Stimulated activated naive CD8-positive, alpha-beta T cell treated with anti-CD3 and anti-CD28 coated beads, Interleukin-15, amount 100 ng/mL, for 72 hours (primary cell): ENCODE measurements at places on chromosomes 3 and 15.
A peak's percentile ranks its signal among the peaks of the same experiment; 100 is the strongest.

GRCh38 chr15:59330649-59331048 lies 42.0 kb downstream of the MYO1E start:
- DNase-seq, result no peak

DNA sequence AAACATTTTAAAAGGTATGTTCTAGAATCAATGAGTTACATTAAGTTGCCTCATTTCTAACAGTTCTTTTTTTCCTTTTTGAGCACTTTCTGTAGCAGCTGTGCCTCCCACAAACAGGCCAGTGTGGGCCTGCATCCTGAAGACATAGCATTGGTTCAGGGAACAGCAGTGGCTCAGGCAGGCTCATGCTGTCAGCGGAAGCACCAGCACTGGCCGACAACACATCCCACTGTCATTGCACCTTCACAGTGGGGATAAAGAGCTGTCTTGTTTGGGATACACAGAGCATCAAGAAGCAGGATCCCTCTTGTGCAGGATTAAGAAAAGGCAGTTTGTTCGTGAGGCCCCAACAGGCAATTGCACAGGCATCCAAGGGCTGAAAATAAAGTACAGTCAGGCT lies 123.3 kb downstream of the MOBP start:
- no peak for DNase-seq

GRCh38 chr15:68428431-68428940 lies 3.5 kb downstream of the ITGA11 start:
- no peak for DNase-seq

- no peak for DNase-seq
Observed at GRCh38 chr3:85912980-85913379, 954.2 kb downstream of the CADM2 start.

- no peak for DNase-seq
Observed at GRCh38 chr15:92885224-92886041, 14.7 kb upstream of the CHD2 start.

DNA sequence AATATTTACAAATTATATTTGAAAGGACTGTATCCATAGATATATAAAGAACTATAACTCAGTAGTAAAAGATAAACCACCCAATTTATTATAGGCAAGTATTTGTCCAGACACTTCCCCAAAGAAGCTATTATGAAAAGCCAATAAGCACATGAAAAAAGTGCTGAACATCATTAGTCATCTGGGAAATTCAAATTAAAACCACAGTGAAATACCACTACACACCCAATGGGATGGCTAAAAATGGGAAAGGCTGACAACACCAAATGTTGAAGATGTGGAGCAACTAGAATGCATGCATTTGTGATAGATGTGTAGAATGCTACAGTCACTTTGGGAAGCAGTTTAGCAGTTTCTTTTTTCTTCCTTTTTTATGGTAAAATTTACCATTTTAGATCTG lies 147.0 kb downstream of the PDE8A start:
- no peak for DNase-seq

GRCh38 chr3:19688767-19689166 lies 245.2 kb downstream of the EFHB start:
- DNase-seq, result no peak

DNA sequence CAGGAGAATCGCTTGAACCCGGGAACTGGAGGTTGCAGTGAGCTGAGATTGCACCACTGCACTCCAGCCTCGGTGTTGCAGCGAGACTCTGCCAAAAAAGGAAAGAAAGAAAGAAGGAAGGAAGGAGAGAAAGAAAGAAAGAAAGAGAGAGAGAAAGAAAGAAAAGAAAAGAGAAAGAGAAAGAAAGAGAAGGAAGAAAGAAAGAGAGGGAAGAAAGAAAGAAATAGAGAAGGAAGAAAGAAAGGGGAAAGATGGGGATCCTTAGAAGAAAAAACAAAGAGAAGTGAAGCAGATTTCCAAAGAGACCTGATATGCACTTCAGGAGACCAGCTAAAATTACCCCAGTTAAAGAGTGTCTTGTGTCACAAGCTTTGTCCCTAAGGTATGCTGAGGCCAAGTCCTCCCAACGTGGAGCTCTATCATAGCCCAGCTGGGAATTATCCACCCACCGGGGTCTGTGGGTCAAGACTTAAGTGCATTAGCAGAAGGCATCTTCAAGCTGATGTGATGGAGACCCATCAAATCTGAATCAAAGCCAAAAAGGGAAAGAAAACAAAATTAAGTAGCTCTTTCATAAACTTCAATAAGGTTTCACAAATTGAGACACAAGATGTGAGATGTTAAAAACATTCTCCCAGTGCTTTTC lies 17.8 kb upstream of the AKAP13 start:
- no peak for DNase-seq

DNA sequence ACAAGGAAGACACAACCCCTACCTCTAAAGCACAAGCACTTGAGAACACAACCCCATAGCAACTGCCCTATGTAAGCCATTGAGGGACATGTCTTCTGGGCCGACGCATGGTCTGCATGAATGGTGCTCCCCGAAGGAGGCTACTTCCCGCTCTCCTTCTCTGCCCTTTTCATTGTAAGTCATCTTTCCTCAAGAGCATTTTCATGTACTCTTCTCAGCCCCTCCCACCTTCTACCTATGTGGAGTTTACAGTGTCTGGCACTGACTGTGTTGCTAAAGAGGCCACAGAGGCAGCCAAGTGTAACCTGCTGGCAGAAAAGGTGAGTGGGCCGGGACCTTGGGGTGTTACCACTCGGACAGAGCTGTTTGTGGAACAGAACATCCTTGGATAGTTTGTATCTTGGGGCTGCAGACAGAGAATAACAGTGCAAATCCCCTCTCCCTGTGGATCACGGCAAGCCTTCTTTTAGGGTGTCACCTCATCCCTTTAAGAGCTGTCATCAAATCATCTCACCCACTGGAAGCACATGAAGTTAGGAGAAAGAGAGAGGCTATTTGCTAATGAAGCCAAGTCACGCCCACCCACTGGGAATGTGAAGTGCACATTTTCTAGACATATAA lies 5.6 kb downstream of the AHSG start:
- DNase-seq, result no peak

DNA sequence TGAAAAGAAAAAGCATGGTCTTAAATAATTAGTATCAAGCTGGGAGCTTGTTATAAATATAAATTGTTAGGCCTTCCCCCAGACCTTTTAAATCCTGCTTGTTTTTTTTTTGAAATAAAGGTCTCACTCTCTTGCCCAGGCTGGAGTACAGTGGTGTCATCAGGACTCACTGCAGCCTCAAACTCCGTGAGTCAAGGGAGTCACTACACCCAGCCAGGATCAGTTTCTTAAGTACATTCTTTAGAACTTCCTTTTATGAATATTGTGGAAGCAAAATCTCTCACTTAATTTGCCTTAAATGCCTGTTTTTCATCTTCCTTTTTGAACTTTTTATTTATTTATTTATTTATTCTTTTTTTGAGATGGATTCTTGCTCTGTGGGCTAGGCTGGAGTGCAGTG lies 20.8 kb upstream of the DENND4A start:
- DNase-seq, result no peak

- DNase-seq, result no peak
Observed at GRCh38 chr3:9876991-9877390, 3.1 kb downstream of the CIDEC start.

GRCh38 chr3:96863129-96863740 lies 48.8 kb downstream of the EPHA6 start:
- peak; percentile 9 for DNase-seq

DNA sequence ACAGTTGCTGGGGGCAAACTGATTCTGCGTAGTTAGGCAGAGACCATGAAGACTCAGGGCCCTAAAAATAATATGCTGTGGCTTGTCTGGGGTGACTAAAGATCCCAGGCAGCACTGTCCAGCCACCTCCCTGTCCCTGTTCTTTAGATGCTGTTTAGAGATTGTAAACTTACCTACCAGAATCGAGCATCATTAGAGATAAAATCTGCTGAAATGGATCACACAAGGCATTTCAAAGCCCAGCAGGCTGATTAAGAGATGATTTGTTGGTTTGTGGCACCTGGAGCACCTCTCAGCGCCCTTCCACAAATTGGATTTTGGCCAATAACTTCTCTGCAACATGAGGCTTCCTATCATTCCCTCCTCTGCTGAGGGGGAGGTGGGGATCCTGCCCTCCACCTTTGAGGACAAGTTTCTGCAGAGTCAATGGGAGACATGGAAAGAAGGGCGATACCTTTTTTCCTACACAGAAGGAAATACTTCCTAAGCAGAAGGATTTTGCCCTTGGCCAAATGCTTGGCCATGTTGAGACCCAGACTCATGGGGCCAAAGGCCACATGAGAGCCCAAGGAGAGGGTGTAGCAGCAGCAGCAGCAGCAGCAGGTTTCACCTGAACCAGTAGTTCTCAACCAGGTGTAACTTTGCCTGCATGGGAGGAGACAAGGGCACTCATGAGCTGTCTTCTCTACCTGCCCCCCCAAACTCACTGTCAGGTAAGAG lies 37.5 kb downstream of the SEMA5B start:
- DNase-seq, result no peak

DNA sequence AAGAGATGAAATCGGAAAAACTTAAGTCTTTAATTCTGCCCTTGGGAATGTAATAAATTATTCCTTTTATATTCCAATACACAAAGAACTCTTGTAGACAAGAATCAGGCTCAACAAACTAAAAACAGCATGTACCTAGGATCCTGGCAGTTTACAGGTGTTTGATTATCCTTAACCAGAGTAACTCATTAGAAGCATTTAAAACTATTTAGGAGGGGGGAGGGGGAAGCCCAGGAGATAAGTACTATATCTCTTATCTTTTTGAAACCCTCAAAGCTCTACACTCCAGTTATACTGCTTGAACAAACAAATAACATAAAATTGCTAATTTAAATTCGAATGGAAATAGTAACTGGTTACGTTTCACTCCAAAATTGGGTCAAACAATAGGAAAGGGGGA lies 1.9 kb downstream of the CNBP start:
- DNase-seq, result no peak

GRCh38 chr3:42803414-42804105 lies 730 bp downstream of the HIGD1A start:
- no peak for DNase-seq

DNA sequence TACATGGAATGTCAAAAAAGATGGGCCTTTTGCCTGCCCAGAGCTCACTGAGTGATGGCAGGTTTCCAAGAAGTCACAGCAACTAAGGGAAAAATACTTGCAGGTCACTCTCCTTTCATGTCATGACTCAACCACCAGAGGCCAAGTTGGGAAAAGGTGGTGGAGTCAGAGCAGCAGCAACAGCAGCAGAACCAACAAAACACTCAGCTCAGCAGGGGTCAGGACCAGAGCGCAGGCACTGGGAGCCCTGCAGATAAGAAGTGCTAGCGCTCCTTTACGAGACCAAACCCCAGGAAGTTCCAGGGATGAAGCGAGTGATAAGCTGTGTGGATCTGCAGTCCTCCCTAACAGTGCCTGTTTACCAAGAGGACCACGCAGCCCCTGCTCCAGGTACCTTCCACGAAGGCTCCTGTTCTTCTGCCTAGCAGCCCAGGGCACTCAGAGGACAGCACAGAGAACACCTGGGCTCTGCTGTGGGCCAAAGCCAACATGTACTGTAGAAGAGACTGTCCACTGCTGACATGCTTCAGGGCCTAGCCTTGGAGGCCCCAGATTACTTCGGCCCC lies 26.0 kb downstream of the POC1A start:
- no peak for DNase-seq
